ENCODE measurements at places on chromosomes 3 and 15. TPM values are rescaled to one million over a fixed set of nuclear protein-coding genes. Genes with fewer than 3 reads are reported as not detected.

Gene SH2D7
- total RNA-seq = not detected

Gene HESX1
- 0.14 TPM for total RNA-seq

Gene SIDT1
- 0.36 TPM for total RNA-seq

GRCh38 chr15:85118581-85118980 lies 136.9 kb downstream of the PDE8A start:
- no peak for DNase-seq

DNA sequence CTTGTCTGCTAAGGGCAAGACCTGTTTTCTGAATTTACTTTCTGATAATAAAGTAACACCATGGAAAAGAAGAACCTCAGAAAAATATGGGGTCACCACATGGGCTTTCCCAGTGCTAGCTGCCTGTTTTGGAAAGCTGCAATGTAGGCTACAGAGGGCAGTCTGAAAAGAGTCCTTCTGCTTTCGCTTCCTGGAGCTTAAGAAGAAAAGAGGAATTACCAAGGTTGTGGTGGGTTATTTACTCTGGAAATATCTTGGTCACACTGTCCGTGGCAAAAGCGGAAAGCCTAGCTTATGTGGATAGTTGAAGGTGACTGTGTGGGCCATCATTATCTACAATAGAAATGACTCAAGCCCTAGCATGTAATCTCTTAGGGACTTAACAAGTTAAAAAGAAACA lies 31.7 kb upstream of the IP6K2 start:
- DNase-seq = no peak

DNA sequence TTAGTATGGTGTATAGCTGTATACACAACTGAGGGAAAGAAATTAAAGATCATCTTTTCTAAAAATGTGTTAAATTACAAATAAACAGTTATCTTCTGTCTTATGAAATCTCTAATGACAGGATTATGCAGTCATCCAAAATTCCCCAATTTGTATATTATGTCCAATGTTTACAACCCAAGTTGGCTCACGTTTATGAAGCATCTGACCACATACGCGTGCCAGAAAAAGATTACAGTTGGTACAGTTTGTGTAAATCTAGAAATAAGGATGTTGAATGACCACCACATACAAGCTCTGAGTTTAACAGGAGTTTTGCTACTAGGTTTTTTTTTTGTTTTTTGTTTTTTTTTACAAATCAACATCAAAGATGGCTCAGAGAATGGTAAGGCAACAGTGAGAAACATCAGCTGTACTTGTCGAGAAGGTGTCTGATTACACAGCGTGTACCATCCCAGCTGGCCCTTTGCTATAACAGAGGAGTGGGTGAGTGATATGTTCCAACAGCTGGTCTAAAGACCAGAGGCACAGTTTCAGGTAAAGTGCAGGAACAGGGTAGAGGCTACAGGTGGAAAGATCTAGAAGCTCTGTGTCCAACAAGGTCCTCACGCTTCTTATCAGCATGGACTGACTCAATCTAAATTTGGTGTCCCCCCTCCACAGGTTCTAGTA lies 47.1 kb downstream of the USF3 start:
- no peak for DNase-seq

Data from epithelial cell of proximal tubule (primary cell).